ENCODE measurements at places on chromosomes 7 and 10.

DNA sequence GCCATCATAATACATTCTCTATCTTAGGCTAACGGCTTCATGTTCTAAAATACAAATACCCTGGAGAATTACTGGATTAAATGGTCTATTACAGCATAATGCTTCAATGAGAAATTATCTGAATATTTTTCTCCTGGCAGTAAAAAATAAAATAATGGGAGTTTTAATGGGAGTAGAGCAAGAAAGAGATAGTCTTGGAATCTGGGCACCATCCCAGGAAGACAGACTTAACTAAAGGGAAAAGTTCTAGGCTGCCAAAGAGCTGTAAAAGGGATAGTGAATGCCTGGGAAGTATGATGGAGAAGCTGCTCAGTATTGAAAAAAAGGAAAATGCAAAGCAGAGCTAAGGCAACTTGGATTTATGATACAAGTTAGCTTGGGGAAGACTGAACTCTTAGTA lies 12.1 kb upstream of the SYPL1 start:
- no peak for DNase-seq

DNA sequence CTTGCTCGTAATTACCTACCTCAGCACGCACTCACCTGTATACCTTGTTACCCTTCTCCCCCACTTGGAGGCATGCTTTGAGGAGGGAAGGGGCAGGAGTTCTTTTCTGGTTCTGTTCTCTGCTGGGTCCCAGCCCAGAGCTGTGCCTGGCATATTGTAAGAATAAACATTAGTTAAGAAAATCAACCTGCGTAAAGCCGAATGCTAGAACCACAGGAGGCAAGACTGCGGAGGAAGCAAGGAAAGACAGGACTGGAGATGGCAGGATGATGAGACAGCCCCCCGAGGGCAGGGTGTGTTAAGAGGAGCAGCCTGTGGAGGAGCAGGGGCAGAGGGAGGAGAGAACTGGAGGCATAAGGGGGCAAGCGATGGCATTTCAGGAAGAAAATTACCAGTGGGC lies 9.5 kb downstream of the C10orf53 start:
- DNase-seq = no peak

GRCh38 chr7:39810710-39811109 lies 139.3 kb upstream of the CDK13 start:
- no peak for DNase-seq

GRCh38 chr7:24381894-24382505 lies 98.0 kb downstream of the NPY start:
- no peak for DNase-seq

DNA sequence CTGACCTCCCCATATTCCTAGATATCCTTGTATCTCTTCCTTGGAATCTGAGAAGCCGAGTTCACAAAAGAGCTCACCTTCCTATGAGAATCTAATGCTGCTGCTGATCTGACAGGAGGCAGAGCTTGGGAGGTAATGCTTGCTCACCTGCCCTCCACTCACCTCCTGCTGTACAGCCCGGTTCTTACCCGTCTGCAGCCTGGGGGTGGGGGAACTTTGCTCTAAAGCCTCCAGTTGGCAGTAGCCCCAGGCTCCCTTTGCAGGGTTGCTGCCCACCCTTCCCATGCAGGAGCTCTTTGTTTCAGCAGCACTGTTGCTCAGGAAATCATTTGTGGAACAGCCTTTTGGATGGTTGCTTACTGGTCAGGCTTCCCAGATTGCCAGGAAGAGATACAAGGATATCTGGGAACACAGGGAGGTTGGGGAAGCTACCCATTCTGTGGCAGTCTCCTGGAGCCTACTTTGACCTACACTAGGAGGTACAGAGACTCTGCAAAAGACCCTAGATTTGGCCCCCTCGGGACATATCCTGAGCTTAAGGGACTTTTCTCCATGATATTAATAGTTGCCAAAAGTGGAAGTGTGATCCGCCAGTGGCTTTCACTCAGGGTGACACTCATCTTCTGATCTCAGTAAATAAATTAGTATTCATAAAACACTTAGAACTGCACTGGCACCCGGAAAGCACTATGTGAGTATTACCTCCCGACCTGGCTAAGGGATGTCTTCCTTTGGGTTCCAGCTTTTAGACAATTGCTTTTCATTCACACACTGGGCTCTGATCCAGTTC lies 363.7 kb upstream of the PODXL start:
- DNase-seq = no peak

GRCh38 chr7:82012453-82012852 lies 242.6 kb upstream of the HGF start:
- DNase-seq = no peak

- no peak for DNase-seq
Observed at GRCh38 chr7:1560620-1561031, 4.6 kb upstream of the TMEM184A start.

- no peak for DNase-seq
Observed at GRCh38 chr7:29976673-29977415, 12.8 kb downstream of the SCRN1 start.

DNA sequence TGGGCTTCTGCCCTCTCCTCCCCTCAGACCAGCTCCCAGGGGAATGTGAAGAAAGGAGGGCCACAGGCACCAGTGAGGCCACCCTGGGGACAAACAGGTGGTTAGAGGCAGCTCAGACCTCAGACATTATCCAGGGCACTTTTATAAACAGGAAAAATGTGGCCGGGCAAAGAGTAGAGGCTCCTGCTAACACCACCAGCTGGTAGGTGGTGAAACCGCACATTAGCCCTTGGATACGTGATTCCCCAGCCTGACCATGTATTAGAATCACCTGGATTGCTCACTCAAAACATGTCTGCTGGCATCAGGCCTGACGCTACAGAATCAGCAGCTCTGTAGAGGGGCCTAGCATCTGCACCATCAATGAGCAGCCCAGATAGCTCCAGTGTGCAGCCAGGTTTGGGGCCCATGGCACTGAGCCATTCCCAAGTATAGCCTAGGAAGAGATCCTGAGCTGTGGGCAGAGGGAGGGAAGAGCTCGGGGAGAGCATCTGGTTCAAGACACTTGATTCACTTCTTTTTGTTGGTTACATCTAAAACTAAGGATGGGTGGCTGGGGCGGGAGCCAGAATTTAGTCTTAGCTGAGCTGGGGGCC lies 37.1 kb downstream of the GPR26 start:
- no peak for DNase-seq

DNA sequence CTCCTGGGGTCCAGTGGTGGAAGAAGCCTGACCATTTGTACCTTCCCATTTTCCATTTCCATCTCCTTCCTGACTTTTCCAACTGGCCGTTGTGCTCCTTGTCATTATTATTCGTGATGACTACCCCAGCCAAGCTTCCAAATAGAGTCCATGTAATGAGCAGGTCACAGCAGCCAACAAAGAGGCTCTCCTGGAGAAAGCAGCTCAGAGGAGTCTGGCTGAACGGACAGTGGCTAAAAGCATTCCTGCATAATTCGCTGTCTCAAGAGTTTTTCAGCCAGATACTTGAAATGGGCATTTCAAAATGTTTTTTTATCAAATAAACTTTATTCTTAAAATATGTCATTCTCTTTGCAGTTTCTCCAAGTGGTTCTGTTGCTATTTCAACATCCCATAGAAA lies 458.6 kb downstream of the INHBA start:
- no peak for DNase-seq

DNA sequence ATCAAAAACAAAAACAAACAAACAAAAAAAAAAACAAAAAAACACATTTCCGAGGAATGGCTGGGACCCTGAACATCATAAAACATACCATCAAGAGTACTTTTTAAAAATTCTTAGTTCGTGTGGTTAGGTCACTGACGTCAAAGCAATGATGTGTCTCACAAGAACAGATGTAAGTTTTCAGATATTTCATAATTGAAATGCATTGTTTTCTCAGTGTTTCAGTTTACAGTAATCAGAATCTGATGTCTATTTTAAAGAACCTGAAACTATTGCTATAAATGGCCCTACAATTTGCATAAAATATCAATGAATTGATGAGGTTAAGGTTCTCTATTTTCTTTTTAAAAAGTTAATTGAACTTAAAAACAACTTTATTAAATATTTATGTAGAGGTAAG lies 103.7 kb upstream of the HGF start:
- no peak for DNase-seq

DNA sequence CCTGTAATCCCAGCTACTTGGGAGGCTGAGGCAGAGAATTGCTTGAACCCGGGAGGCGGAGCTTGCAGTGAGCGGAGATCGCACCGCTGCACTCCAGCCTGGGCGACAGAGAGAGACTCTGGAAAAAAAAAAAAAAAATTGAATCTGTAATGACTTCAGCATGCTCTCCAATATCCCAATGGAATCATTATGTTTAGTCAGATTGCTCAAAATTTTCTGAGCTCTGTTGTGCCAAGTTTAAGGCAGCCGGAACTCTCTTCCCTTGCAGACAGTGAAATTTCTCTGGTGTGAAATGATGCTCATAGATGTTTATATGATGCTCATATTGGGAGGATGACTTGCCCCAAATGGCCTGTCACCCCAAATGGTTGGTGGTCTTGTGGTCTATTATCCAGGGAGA lies 180.9 kb downstream of the CTTNBP2 start:
- no peak for DNase-seq

GRCh38 chr10:122853665-122854313 lies 8.1 kb upstream of the CUZD1 start:
- no peak for DNase-seq

- DNase-seq = no peak
Observed at GRCh38 chr10:28171468-28172222, 131.2 kb downstream of the MPP7 start.

DNA sequence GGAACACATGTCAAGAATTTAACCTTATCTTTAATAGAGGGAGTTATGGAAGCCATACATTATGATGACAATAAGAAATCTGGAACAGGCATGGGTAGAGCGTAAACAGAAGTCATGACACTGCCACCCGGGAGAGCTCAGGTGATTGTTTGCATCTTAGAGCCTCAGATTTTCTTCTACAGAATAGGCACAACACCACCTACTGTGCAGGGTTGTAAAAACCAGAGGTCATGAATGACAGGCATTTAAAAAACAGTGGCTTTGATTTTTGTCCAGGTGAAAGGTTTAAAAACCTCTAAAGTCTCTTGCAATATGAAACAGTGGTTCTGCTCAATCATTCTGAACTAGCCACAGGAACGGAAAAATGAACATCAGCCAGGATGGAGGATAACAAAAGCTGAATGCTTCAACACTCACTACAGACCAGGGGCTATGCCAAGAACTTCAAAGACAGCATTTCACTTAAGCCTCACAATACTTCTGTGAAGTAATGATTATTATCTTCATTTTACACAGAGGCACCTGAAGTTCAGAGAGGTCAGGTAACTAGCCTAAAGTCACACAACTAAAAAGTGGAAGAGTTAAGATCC lies 123.8 kb downstream of the SLC25A13 start:
- DNase-seq = no peak

GRCh38 chr7:26390016-26390415 lies 98.4 kb downstream of the SNX10 start:
- DNase-seq = no peak

- DNase-seq = no peak
Observed at GRCh38 chr7:96004578-96004977, 232.2 kb downstream of the DYNC1I1 start.

- DNase-seq = no peak
Observed at GRCh38 chr10:85177767-85178166, 849.4 kb downstream of the CCSER2 start.

DNA sequence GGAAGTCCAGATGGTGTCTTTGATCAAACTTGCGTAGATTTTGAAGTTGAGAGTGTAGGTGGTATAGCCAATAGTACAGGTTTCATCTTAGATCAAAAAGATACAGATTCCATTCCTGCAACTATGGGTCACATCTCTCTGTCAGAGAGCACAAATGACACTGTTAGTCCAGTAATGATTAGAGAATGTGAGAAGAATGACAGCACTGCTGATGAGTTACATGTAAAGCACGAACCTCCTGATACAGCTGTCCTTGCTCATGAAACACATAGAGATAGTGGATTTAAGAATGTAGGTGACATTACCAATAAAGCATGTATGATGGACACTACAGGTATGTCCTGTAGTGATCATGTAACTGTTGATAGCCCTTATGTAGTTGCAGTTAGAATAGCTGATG lies 59.1 kb downstream of the LOXL4 start:
- no peak for DNase-seq

DNA sequence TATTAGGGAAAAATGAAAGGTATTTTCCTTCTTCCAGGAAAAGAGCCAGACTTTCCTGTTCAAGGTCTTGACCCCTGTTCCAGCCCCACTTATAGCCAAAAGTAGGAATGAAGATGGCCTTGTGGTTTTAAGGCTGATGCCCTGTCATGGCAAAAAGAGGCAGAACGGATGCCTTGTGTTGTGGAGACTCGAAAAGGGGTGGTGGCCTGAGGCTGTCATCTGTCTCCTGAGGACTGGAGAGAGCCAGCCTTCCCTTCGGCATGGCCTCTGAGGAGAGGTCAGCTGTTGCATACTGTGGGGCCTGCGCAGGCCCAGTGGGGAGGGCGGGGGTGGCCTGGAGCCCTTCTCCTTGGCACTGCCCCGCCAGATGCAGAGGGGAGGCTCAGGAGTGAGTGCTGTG lies 166.0 kb upstream of the EEPD1 start:
- no peak for DNase-seq

DNA sequence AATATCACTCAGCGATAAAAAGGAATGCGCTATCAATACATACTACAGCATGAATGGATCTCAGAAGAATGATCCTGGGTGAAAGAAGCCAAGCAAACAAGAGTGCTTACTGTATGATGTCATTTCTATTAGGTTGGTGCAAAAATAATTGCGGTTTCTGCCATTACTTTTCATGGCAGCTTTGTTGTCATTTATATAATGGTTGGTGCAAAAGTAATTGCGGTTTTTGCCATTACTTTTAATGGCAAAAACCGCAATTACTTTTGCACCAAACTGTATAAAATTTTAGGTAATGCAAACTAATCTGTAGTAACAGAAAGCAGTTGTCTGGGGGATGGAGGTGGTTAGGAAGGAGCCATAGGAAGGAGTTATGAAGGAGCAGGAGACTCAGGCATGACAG lies 318.3 kb upstream of the ZMIZ1 start:
- DNase-seq = no peak

- no peak for DNase-seq
Observed at GRCh38 chr7:43646603-43647338, 63.9 kb downstream of the STK17A start.

- DNase-seq = no peak
Observed at GRCh38 chr7:92498557-92498956, 20.8 kb upstream of the ERVW-1 start.

DNA sequence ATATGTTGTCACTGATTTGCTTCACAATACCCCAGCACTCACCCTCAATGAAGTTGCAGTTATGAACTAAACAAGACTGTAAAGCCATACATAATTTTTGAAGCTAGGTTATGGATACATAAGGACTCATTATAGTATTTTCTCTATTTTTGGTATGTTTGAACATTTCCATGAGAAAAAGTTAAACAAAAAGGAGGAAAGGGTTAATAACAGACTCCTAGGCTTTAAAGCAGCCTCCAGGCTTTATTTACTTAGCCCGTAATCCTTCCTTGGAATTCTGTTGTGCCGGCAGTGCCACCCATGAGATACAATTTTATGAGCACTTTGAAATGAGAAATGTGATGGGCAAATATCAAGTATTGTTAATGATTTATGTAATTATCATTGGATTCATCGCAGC lies 2.1 kb upstream of the DENND11 start:
- DNase-seq = no peak

Data from NCI-H2107 (cell line).